ENCODE measurements at places on chromosomes 6 and 20. TPM values are rescaled to one million over a fixed set of nuclear protein-coding genes. Genes with fewer than 3 reads are reported as not detected.

The C6orf163 gene
- total RNA-seq, result 5.9 TPM

- no peaks in the 10 kb centered on the region for H3K27me3 ChIP-seq
- H3K4me1 ChIP-seq, result no peaks in the 10 kb centered on the region
- no peak overlapping the region for H3K4me3 ChIP-seq
- no peaks in the 10 kb centered on the region for H3K36me3 ChIP-seq
- no peak for DNase-seq
Measured at GRCh38 chr6:10883312-10884244, 1.7 kb upstream of the GCM2 start.

DNA sequence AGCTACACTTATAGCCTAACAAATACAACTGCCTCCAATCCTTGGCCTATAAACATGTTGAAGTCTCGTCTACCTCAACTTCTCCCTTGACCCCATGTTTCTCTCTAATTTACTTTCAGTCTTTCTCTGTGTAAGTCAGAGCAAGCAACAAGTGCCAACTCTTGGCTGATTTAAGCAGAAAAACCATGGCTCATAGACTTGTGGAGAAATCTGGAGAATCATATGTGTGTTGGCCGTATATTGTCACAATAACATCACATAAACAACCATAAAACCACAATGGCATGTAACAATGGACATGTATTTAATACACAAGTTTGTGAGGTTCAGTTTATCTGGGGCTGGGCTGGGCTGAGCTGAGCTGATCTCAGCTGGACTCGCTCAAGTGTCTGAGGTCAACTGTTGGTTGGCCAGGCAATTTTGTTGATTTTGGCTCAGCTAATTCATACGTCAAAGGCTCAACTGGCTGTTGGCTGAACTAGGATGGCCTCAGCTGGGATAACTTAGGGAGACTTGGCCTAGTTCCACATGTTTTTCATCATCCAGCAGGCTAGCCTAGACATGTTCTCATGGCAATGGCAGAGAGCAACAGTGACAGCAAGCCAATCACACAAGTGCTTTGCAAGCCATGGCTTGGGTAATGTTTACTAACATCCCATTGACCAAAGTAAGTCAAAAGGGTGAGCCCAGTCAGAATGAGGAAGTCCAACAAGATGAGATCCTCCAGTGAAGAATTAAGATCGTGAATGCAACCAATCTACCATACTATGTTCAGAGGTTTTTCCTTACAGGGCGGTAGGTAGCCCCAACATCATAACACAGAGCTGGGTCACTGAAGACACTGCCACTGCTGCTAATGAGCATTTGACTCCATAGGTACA lies 12.9 kb upstream of the TBC1D22B start:
- peak overlapping the region; percentile 63 for H3K27ac ChIP-seq
- peaks cover 38% of the 10 kb centered on the region for H3K36me3 ChIP-seq
- H3K27me3 ChIP-seq, result no peaks in the 10 kb centered on the region
- peak overlapping the region; percentile 18 for H3K4me3 ChIP-seq
- H3K4me1 ChIP-seq, result peaks cover 59% of the 10 kb centered on the region

DNA sequence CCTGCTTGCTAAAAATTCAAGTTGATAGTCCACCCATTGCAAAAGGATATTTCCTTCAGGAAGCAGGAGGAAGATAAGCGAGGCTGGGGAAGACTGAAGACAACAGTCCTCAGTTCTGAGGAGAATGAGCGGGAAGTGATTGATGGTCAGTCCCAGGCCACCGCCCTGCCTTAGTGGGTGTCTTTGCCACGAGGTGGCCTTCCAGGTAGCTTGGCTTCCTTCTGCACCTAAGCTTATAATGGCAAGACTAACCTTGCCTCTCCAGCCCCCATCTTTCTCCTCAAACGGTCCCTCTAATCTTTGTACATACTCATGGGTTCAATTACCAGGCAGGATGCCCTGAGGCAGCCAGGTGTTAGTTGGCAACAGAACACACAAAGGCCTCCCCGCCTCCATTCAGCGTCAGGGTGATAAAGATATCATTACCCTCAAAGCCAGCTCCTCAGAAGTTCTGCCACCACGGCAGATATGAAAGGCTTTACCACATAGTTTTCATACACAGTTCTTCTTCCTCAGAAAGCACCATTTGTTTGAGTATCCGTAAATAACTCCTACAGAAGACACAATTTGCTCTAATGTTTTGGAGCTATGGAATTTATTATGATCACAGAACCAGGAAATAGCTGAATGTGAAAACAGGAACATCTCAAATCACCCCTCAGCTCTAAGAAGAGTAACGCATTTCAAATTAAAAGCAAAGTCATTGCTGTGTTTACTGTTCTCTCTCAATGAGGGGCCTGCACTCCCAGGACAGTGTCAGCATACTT lies 249.4 kb downstream of the ATXN1 start:
- H3K27me3 ChIP-seq, result no peaks in the 10 kb centered on the region
- H3K4me3 ChIP-seq, result no peak overlapping the region
- H3K36me3 ChIP-seq, result no peaks in the 10 kb centered on the region
- DNase-seq, result no peak

- H3K4me1 ChIP-seq, result no peaks in the 10 kb centered on the region
- H3K4me3 ChIP-seq, result peak within 1 kb of the TSS; percentile 68
- DNase-seq, result peak; percentile 89
- peaks cover 9% of the 10 kb centered on the region for H3K36me3 ChIP-seq
- H3K27ac ChIP-seq, result no peak within 1 kb of the TSS
- peaks cover 49% of the 10 kb centered on the region for H3K27me3 ChIP-seq
Measured at GRCh38 chr20:43507150-43508080, at the start of gene L3MBTL1. TSS of gene L3MBTL1 (plus strand) at chr20:43507697. CDS start at chr20:43513504, 5,807 bp downstream.

DNA sequence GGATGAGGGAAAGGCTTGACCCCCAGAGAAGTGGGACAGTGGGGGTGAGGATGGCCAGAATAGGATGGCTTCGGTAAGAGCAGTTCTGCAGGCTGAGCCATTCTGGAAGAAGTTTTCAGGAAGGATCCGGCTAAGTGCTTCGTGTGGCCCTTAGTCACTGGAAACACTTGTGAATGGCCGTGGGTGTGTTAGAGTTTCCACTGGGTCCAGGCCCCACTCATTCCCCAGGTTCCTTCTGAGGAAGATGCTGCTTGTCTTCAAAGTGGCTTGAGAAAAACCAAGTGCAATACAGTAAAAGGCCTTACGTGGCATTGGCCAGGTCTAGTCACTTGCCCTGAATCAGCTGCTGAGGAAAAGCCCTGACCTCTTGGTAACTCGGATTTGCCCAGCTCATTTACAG lies 27.9 kb downstream of the MANBAL start:
- H3K27me3 ChIP-seq, result no peaks in the 10 kb centered on the region
- no peak overlapping the region for H3K27ac ChIP-seq
- no peak overlapping the region for H3K4me3 ChIP-seq
- no peak for DNase-seq
- H3K36me3 ChIP-seq, result peaks cover 15% of the 10 kb centered on the region

DNA sequence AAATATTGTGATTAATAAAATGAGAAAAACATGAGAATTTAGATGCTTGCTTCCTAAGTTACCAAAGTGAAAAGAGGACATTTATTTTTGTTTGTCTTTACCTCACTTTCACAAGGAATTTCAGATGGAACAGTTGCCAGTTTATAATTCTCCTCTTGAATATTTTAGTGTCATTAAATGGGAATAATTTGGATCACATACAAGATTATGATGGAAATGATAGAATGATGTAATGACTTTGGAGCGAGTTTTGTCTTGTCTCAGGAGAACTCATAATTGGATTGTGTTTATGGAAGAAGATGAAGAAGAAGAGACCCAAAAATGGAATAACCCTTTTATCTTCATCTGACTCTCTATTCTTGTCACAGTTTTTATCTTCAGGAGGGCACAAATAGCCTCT lies 172.9 kb upstream of the FLRT3 start:
- DNase-seq, result no peak
- no peaks in the 10 kb centered on the region for H3K36me3 ChIP-seq
- peaks cover 13% of the 10 kb centered on the region for H3K4me1 ChIP-seq

Data from Calu3 (cell line).